ENCODE measurements at places on chromosomes 2 and 18.

DNA sequence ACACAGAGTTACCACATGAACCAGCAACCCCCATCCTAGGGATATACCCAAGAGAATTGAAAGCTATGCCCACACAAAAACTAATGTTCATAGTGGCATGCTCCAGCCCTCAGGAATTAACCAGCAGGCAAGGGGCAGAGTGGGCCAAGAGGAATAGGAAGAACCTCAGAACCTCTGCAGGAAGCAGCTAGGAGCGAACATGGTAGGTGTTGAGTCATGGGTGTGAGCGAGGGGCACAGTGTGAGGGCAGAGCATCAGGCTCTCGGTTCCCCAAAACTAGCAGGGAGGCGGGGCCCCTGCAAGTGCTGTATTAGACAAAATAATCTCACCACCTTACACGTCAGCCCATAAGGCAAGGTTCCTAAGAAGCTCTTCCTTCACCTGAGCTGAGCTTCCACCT lies 5.6 kb upstream of the RUFY4 start:
- DNase-seq, result peak; percentile 18

DNA sequence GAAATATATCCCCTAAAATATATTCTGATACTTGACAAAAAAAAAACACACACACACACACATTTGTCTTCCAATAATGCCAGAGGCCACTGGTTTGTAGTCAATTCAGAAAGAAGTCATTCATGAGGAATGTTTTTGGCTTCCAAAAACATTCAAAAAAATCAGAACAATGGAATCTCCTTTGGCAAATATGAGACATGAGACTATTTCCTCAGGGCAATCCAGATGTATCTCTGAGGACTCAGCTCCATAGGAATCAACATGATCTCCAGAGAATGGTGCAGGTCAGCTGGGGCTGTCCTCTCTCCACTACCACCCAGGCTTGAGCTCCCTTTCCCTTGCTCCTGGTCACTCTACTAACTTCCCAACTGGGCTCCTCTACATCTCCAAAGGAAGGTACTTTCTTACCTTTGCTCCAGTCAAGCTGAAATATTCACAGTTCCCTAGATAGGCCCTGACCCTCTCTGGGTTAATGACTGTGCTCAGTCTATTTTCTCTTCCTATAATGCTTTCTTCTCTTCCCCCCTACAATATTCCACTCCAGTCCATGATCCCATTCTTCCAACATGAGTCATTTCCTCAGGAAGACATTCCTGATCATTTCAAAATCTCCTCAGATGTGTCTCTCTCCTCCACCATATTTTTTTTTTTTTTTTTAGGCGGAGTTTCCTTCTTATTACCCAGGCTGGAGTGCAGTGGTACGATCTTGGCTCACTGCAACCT lies 145.3 kb downstream of the C1D start:
- no peak for DNase-seq

DNA sequence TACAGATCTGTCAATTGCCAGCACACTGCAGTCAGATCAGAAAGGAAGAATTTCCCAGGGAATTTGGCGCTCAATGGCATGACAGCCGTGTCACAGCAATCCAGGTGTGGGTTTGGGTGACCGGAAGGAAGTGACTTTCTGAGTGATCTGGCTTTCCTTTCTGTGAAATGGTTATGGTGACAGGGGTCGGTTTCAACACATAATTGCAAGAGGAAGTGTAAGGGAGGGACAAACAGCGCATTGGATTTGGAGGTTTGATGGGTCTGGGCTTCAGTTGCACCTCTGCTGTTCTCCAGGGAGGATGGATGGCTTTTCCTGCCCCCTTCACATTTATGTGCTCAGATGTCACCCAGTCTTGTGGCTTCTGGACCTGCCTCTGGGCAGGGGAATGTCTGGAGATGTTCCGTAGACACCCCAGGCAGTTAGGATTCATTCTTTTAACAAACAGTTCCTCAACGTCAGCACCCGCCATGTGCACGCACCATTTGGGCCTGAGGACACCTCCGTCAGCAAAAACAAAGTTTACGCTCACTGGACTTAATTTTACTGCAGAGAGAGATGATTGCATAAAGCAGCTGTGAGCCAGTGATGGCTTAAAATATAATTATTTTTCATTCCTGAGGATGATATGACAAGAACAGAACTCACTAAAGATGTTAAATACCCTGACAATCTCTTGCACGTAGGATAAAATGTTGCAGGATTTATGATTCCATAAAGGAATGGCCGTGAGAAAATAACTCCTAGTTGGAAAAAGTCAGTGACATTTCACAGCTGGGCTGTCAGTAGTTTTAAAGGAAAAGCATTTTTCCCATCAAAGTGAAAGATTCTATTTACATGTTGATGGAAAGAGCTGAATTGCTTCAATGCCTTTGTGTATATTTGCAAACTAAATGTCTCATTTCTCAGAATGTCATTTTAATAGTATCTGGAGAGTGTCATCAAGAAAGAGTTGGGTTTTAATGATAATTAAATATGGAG lies 36.9 kb downstream of the MBP start:
- no peak for DNase-seq

DNA sequence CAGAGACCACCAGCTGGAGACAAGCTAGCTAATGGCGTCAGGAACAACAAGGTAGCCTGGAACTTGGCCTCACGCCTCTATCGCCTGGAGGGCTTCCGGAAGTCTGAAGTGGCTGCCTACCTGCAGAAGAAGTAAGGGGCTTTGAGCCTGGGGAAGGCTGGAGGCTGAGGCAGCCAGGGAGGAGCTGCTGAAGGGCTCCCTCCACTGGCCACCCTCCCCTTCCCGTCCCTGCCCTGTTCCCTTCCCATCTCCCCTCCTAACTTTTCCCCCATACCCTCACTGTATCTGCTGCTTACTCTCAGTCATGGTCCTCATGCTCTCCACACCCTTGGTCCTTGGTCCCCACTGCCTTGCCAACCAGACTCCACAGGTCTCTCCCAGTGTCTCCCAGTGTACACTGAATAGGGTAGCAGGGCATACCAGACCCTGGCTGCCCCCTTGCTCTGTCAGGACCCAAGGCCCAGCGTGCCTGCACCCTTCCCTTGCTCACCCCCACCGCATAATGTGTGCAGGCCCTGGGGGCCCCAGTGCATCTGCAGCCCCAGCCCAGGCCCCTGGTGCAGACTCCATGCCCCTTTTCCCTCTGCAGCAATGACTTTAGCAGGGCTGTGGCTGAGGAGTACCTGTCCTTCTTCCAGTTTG lies 18.8 kb downstream of the PSD4 start:
- DNase-seq, result no peak

- DNase-seq, result peak; percentile 21
Observed at GRCh38 chr2:24543252-24543651, 52.2 kb downstream of the NCOA1 start.

DNA sequence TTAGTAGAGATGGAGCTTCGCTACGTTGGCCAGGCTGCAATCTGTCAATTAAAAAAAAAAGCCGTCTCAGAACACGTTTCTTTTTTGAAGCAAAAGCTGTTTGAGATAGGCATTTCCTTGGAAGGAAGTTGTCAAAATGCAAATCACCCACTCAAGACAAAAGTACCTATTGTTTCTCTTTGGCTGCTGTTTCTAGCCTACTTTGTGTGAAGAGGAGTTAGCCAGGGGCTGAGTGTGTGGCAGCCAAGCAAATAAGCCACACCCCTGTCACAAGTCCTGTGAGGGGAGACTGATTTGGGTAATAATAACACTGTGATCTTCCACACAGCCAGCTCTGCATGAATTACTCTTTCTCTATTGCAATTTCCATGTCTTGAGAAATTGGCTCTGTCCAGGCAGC lies 47.4 kb upstream of the CDCA7 start:
- DNase-seq, result no peak

DNA sequence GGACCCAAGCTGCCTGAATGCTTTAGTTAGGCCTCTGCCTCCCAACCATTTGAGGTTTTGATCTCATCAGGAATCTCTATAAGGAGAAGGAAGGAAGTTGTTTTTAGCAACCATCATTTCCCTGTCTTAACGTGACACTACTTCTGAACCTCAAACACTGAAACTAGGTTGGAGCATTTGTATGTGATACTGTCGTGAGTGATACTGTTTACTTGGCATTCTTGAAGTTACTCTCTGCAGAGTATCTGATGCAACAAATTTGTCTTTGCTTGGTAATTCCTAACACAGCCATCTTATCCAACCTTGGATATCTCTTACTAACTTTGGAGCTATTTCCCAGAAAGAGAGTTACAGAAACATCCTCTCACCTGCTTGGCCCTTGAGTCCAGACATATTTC lies 22.1 kb downstream of the TTLL4 start:
- no peak for DNase-seq

GRCh38 chr2:62334440-62335058 lies 138.6 kb downstream of the B3GNT2 start:
- DNase-seq, result no peak

- DNase-seq, result no peak
Observed at GRCh38 chr2:196591621-196592022, 47.9 kb upstream of the CCDC150 start.

GRCh38 chr18:9736286-9736835 lies 28.3 kb downstream of the RAB31 start:
- DNase-seq, result no peak

DNA sequence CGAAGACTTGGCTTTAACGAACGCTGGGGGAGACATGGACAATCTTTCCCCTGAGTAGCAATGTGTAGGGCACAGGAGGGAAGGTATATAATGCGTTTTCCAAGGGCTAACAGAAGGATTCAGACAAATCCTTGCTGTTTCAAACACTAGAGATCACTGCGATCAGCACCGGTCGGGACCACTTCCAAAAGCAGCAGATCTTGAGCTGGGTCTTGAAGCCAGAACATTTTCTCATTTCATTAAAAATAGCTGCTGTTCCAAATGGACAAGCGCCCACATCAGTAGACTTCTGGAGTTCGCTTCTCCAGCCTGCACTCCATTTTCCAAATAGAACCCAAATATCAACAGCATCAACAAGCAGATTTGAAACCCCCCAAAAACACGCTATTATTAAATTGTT lies 65.1 kb upstream of the MAPRE2 start:
- DNase-seq, result no peak

DNA sequence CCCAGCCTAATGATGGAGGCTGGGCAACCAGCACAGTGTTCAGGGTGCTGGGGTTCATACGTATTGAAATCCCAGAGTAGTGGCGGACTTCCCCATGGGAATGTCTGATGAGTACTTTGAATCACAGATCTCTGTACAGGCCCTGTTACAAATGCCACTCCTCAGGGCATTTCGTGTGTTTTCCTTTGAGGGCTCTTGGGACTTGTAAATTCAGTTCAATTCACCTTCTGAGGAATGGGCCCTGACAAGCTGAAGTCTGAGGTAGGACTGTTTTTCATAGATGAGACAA lies 288 bp upstream of the RDH14 start:
- no peak for DNase-seq

- DNase-seq, result no peak
Observed at GRCh38 chr2:174058026-174058425, 92.9 kb upstream of the SP3 start.

- DNase-seq, result no peak
Observed at GRCh38 chr18:27996801-27997272, 180.1 kb downstream of the CDH2 start.

DNA sequence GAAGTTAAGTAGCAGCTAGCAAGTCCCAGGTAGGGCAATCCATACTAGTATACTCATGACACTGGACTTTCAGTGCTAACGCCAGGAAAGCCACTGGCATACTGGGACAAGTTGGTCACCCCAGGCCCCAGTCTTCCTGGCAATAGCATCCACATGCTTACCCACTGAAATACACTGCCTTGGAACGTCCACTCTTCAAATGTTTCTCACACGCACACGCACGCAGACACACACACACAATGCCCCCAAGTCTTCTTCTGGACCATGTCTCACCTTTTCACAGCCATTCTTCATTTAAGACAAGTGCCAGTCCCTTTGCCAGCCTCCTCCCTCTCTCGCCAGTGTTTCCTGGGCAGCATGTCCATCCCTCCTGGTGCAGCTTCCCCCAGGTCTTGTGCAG lies 8.7 kb upstream of the TEX261 start:
- DNase-seq, result no peak

DNA sequence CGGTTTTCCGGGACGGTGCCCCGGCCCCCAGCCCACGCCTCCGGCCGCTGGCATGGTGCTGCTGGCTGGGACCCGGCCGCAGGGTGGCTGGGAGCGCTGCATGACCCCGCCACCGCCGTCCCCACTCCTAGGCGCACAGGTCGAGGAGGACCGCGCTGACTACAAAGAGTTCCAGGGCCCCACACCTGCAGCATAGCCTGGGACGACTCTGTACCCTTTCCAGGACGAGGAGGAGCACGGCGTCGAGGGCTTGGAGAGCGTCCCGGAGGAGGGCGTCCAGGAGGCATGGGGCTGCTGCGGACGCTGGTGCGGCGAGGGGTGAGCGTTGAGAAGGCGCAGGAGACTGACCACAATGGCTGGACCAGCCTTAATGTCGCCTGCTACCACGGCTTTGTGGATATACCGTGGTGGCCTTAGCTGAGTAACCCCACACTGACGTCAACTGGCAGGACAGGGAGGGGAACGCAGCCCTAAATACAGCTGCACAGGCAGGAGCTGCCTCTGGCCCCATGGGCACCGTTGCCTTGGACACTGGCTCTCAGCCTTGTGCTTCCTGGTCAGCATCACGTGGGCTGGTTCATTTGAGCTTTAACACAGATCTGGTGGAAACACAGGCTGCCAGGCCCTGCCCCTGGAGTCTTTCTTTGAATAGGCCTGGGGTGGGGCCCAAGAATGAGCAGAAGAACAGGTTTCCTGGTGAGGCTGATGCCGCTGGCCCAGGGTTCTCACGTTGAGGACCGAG lies 40.9 kb upstream of the TRIM43B start:
- no peak for DNase-seq

GRCh38 chr2:109375131-109375561 lies 238.6 kb downstream of the SEPTIN10 start:
- DNase-seq, result no peak

DNA sequence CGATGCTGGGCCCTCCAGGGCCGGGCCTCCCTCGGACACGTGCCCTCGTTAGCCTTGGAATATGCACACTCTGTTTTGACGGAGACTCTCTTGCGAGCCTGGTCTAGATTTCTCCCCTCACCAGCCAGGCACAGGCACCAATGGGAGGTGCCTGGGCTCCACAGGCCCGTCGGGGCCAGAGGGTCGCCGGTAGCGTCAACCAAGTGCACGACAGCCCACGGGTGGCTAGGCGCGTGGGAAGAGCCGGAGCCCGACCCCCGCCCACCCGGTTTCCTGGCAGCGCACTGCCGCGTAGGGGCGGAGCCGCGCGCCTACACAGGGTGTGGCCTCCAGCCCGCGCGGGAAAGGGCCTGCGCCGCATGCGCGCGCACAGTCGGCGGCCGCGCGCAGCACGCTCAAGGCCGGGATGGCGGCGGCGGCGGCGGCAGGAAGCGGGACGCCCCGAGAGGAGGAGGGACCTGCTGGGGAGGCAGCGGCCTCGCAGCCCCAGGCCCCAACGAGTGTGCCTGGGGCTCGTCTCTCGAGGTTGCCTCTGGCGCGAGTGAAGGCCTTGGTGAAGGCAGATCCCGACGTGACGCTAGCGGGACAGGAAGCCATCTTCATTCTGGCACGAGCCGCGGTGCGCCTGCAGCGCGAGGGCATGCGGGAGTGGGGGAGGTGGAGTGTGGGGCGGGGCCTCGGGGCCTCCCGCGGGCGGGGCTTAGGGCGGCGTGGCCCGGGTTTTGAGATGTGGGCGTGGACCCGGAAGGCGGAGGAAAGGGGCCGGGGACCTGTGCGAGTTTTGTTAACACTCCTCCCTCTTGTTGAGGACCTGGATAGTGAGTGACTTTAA lies at the start of gene POLE4:
TSS of gene POLE4 (plus strand) at position 370 of the 832 bp plus-strand sequence. CDS start at position 407, 37 bp downstream.
- DNase-seq, result peak; percentile 94

GRCh38 chr2:113207021-113207420 lies 33.2 kb downstream of the PSD4 start:
- no peak for DNase-seq

GRCh38 chr2:103249462-103249861 lies 487.6 kb downstream of the TMEM182 start:
- DNase-seq, result no peak
